ENCODE measurements at places on chromosomes 1 and 21.

GRCh38 chr1:93322349-93322748, 23.4 kb upstream of the DR1 start:
- no peak for DNase-seq

- no peak for DNase-seq
These were observed 44.8 kb upstream of the FBXO28 start for GRCh38 chr1:224069138-224069537.

DNA sequence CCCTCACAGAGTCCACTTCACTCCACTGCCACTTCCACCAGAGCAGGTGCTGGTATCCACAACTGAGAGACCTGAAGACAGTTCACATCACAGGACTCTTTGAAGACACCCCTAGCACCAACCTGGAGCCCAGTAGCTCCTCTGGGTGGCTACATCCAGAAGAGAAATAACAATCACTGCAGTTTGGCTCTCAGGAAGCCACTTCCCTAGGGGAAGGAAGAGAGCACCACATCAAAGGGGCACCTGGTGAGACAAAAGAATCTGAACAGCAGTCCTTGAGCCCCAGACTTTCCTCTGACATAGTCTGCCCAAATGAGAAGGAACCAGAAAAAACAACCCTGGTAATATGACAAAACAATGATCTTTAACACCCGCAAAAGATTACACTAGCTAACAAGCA, 113.2 kb downstream of the TENT5C start:
- no peak for DNase-seq

DNA sequence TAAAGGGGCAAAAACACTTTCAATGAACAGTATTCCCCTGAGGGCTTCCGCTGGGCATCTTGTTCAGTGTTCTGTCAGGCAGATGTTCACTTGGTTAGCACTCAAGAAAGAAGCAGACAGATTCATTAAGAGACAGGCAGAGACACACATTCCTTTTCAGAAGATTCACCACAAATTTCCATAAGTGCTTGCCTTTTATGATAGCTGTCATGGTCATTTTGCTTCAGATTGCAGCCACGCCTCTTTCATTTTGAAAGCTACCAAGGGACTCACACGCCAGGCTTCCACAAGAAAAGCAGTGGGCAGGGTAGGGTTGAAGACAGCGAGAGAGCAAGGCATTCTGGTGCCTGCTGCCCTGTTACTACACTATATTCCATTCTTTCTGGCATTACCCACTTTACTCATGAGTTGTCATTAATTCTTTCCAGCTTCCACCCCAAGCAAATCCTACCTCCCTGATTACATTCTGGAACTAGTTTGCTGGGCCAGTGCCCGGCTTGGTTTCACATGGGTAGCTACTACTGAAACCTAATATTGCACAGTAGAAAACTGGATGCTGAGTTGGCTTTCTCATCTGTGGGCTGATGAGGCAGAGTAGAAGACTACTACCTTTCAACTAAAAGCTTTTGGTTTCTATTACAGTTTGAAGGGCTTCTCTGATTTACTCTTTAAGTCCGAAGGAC, 91.2 kb upstream of the COL24A1 start:
- no peak for DNase-seq

DNA sequence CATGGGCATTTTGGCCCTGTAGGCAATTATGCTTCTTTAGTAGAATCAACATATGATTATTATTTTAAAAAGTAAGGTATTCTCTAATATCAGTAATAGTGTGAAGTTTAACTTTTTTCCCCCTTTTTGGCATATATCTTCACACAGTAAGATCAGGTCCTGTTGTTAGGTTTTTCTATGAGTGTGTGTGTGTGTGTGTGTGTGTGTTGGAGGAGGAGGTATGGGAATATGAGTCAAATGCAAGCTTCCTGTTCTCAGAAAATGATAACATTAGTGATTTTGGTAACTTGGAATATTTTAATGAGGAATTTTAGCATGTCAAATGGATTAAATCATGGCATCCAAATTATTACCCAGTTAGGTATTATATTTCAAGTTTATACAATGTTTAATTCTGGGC, 65.8 kb upstream of the BCL10 start:
- DNase-seq, result no peak

- DNase-seq, result no peak
These were observed 51.3 kb downstream of the KRTAP19-8 start for GRCh38 chr21:30986965-30987364.

- DNase-seq, result no peak
These were observed 50.8 kb upstream of the ATP5PO start for GRCh38 chr21:33966324-33966949.

DNA sequence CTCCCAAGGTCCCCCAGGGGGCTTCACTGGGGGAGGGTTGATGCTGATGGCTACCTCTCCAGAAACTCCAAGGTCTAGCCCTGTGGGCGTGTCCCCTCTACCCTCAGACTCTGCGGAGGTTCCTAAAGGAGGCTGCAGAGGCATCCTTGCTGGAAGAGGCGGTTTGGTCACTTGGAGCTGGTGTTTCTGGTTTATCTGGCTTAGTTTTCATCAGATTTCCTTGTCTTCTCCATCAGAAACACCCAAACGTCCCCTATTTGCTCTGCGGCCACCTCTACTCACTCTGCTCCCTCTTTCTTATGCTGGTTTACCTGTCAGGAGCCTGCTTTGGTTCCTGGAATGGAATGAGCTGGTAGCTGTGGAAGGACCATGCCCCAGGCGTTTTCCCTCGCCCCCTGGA, 2.5 kb downstream of the PKP1 start:
- no peak for DNase-seq

DNA sequence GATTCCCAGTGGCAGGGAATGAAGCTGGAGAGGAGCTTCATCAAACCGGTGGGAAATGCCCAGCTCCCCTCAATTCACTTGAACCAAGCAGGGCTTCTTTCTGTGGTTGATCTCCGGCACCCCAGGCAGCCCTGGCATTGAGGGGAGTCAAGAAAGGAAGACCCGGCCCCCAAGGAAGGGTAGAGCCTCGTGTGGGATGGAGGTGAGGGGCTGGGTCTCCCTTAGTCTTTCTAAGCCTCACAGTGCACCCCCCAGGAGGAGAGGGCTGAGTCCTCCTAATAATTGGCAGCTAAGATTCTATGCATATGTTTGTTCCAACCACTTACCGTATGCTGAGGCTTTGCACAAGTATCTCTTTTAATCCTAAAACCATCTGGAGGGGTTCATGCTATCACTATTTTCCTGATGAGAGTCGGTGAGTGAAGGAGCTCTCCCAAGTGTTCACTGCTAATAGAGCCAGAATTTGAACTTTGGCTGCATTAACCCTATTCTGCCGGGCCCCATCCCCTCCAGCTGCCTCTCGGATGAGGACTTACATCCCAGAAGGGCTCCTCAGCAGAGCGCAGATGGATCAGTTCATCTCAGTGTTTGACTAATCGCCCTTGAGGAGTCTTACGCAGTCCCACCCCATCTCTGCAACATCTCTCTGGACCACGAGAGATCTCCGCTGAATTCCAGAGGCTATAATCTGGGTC, 33.1 kb upstream of the TMEM51 start:
- no peak for DNase-seq

- no peak for DNase-seq
These were observed 163.6 kb downstream of the ST6GALNAC3 start for GRCh38 chr1:76238094-76238628.

GRCh38 chr1:53366901-53367502, 39.1 kb upstream of the LRP8 start:
- DNase-seq, result no peak

DNA sequence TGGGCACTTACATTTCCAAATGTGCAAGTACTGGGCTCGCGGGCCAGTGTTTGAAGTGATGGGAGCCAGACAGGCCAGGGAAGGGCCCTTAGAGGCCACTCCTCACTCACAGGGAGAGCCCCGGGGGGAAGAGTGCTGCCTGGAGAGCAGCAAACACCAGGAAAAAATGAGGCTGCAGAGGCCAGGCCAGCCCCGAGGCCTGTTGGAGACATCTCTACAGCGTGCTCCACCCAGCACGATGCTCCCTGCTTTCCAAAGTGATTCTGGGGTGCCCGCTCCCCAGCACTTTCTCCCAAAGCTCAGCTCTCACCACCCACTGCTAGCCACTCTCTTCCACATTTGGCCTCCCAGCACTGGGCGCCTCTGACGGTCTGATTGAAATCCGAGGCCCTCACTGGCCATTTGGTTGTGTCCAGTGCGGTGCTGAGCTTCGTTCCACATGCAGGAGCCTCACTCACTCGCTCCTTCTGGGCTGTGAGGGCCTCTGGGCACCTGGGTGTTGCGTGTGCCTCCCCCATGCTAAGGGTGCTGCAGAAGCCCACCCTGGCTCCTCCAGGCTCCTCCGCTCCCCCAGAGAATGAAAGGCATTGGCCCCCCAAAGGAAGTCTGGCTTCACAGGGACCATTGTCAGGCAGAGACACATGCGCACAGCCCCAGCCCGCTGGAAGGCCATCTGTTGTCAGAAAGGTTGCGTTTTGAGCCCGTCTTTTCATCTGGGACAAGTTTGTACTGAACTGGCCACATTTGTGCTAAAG, 385.4 kb upstream of the VAMP3 start:
- DNase-seq, result no peak

DNA sequence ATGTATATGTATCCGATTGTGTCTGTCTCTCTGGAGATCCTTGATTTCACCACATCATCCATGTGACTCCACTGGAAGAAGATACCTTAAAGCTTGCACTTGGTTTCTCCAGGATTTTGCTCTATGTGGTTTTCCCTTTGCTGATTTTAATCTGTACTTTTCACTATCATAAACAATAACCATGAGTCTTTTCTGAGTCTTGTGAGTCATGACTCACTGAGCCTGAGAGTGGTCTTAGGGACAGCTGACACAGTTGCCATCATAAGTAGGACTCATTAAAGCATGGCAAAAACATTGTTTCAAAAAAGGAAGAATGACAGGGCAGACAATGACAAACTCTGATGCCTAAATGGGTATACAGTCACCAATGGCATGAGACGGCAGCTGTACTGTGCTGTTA, 226.2 kb downstream of the AKT3 start:
- no peak for DNase-seq

- DNase-seq, result no peak
These were observed 52.5 kb upstream of the ZNF648 start for GRCh38 chr1:182113879-182114626.

- no peak for DNase-seq
These were observed 72.1 kb downstream of the S1PR1 start for GRCh38 chr1:101308935-101309333.

DNA sequence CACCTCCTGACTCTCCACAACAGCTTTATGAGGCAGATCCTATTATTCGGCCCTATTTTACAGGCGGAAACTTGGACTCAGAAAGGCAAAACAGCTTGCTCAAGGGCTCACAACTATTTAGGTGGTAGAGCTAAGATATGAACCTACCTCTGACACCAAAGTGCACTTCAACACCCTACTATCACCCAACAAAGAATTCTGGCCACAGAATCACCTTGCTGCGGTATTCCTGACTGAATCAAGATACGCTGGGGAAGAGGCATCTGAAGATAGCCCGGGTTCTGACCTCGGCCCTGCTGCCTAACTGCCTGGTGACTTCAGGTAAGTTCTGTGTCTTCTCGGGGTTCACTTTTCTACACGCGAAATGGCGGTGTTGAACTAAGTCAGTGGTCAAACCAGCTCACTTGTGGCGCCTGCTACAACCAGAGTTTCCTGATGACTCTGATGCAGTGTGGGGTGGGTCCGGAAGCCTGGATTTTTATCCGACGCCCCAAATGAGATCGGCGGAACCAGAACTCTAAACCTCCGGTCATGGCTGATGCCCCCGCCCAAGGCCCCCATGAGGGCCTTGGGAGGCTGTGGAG, 608 bp downstream of the PEF1 start:
- DNase-seq, result peak; percentile 60

- DNase-seq, result no peak
These were observed 7.5 kb downstream of the CNN3 start for GRCh38 chr1:94919241-94920030.

DNA sequence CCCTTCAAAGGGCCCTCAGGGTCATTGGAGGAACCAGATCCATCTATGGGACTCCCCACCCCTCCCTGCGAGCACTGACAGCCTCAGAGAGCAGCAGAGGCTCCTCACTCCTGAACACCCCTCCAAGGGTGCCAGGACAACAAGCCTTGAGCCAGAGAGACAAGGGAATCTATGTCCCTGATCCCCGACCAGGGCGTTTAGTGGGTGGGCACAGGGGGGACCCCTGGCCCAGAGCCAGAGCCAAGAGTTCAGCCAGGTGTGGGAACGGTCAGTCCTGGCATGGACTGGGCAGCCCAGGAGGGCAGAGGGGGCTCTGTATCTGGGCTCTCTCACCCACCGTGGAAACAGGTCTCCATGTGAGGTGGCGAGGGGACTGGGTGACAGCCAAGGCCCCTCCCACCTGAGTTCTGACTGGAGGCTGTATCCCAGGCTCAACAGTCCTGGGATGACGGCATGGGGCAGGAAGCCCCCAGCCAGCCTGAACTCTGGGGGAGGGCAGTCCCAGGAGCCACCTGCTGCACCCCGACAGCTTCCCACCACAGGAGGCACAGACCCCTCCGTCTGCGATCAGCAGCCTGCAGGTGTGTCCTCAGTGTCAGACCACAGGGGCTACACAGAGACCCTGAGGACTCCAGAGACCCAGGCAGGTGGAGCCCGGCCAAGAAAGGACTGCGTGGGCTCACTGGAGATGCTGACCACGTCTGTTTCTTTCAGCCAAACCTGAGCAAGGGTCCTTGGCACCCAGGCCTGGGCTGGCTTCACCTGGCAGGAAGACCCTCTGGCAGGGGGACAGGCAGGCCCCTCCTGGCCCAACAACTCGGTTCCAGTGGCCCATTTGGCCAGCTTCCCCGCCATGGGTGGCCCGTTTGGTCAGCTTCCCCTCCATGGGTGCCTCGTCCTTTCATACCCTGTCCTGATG, 11.2 kb upstream of the SRARP start:
- no peak for DNase-seq

GRCh38 chr1:207883660-207884250, 27.2 kb downstream of the CD34 start:
- no peak for DNase-seq

DNA sequence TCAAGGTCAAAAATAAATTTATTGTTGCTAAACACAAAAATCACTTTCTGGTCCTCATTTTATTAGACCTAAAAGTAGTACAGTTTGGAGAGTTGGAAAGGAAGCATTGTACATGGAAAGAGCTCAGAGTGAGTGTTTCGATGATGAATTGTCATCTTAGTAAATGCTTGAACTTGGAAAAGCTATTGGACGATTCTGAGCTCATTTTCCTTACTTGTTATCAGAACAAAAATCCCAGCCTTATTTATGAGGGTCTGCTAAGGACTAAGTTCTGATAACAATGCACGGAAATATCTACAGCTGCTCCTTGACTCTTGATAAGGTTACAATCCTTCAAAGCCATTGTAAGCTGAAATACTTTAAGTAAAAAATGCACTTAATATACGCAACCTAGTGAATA, 710.0 kb upstream of the PTBP2 start:
- no peak for DNase-seq

GRCh38 chr1:26275580-26276431, 4.1 kb upstream of the SH3BGRL3 start:
- peak; percentile 85 for DNase-seq

GRCh38 chr1:114502080-114502479, 8.9 kb downstream of the TRIM33 start:
- no peak for DNase-seq

- DNase-seq, result no peak
These were observed 2.3 kb upstream of the SCYL3 start for GRCh38 chr1:169896013-169896412.

GRCh38 chr1:1732381-1732780, 8.2 kb upstream of the CDK11A start:
- no peak for DNase-seq

Data from CD4-positive, alpha-beta T cell treated with Interleukin-15 for 4 hours (primary cell).